ENCODE measurements at places on chromosomes 3 and 15.
A peak's percentile ranks its signal among the peaks of the same experiment; 100 is the strongest.

DNA sequence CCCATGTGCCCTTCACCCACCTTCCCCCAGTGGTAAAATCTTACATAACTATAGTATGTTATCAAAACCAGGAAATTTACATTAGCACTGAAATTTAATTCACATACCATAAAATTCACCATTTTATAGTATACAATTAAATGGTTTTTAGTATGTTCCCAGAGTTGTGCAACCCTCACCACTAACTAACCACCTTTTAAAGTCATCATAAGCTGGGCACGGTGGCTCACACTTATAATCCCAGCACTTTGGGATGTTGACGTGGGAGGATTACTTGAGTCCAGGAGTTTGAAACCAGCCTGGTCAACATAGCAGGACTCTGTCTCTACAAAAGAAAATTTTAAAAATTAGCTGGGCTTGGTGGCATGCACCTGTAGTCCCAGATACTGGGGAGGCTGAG lies 13.7 kb downstream of the FRMD5 start:
- DNase-seq, result no peak

- peak; percentile 39 for DNase-seq
Observed at GRCh38 chr15:48507416-48508065, 138.0 kb downstream of the FBN1 start.

- DNase-seq, result no peak
Observed at GRCh38 chr3:195384952-195385351, 57.9 kb downstream of the ACAP2 start.

GRCh38 chr3:87448558-87448957 lies 172.2 kb upstream of the POU1F1 start:
- DNase-seq, result no peak

DNA sequence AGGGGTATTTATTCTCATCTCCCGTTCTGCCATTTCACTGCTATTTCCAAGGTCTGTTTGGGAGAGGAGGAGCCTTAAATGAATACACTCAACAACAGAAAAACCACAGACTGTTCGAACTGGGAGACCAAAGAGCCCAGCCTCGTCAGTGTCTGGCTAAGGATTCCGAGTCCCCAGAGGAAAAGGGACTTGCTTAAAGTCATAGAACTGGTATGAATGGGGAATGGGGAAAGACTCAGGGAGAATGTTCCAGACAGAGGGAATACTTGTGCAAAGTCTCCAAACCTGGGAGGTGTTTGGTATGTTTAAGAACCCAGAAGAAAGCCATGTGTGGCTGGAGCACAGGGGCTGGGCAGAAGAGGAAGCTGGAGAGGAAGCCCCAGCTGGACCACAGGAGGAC lies 46.9 kb downstream of the FAM43A start:
- DNase-seq, result no peak

- DNase-seq, result no peak
Observed at GRCh38 chr15:100337096-100338044, 4.4 kb downstream of the ADAMTS17 start.

DNA sequence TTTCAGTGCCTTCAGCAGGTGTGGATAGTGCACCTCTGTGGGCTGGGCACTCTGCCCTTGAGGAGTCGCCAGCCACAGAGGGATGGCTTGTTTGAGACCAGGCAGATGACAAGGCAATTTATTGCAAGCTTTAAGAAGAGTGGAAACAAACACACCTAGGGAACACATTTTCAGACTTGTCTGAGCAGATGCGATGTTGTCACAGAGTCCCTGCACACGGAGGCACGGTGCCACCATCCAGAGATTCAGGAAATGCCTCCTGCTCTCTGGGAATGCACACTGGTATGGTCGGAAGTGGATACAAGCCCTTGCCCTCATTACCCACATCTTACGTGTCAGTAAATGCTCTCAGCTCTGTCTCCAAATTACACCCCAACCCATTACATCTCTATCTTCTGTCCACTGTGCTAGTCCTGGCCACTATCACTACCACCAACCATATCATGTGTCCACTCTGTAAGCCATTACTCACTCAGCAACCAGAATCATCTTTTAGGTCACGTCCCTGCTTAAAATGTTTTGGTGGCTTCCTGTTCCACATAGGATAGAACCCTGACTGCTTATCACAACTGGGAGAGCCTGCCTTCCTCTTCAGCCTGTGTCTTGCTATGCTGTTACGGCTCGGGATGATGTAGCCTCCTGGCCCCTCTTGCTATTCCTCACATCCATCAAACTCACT lies 196.9 kb downstream of the SLCO3A1 start:
- DNase-seq, result no peak

DNA sequence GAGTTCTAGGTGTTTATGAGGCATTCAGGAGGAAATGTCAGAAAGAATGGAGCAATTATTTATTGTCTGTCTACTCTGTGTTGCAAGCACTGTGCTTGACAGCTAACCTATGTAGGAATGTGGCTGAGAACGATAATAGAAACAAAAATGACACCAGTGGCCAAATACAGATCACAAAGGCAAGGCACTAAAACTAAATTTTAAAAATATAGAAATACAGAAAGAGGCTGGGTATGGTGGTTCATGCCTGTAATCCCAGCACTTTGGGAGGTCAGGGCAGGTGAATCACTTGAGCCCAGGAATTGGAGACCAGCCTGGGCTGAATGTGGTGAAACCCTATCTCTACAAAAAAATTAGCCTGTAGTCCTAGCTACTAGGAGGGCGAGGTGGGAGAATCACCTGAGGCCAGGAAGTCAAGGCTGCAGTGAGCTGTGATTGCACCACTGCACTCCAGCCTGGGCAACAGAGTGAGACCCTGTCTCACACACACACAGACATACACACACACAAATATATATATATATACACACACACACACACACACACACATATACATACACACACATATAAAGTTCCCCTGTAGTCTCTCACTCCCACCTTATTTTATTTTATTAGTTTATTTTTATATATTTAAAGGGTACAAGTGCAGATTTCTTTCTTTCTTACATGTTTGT lies 6.0 kb downstream of the PRKCI start:
- DNase-seq, result no peak

- no peak for DNase-seq
Observed at GRCh38 chr3:111571907-111572460, 23.2 kb downstream of the ZBED2 start.

DNA sequence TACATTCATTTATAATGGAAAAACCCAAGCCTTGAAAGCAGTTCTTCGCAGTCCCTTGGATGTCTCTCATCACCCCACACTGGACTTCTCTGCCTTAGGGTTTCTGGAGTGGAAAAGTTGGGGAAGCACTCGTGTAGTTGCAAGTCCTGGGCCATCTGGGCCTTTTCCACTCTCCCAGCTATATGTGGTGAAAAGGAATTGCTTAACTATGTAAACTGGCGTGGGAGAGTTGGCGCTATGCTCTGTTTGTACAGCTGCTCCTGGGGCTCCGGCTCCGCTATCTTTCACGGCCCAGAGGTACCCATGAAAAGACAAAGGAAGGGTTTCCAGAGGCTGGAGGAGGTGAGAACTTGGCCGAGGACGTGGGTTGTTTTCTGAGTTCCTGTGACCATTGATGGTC lies 81.1 kb upstream of the MYZAP start:
- no peak for DNase-seq

DNA sequence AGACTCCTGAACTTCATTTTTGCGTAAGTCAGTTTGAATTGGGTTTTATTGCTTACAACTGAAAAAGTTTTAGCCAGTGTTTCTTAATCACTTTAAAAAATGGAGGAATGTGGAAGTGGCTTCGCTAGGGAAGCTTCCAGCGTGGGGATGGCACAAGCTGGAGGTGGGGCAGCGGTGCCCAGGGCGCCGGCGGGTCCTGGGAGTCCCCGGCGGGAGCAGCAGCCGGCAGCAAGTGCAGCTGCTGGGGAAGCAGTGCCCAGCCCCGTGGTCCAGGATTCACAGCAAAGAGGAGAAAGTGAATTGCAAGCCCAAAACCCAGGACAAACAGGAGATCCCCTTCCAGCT lies 301.8 kb upstream of the PROK2 start:
- DNase-seq, result peak; percentile 92

DNA sequence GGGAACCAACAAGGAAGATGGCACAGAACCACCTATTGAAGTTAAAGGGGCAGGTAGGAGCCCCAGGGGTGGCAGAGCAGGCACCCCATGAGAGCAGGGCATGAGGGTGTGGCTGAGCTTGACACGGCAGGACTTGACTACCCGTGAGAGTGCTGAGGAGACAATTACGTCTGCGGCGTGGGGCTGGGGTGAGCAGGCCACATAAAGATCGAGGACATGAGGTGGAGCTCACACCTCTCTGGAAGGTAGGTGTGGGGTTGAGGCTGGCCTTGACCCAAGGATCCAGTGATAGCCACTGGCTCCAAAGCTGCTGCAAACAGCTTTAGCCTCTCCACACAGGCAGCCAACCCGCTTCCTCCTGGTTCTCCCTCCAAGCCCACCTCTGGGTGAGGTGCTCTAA lies 64.5 kb downstream of the PCSK6 start:
- no peak for DNase-seq

DNA sequence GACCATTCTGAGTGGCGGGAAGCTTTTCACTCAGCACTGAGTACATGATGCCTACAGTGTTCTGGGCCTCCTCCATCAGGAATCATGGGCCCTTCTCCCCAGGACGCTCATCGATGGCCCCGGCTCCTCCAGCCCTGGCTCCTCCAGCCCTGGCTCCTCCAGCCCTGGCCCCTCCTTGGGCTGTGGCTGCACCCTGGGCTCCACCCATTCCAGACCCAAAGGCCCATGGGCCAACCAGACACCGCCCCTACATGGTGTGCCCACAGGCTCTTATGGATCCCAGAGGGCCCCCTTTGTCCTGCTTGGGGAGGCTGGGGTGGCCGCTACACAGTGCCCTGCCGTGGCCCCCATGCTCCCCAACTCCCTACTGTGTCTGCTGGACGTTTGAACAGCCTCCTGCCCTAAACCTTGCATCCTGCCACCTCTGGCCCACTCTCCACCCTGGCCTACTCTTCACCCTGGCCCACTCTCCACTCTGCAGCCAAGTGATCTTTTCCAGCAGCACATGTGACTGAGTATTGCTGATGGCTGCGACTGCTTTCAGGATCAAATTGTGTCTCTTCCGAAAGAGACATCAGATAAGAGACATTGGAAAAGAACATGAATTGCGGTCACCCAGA lies 57.9 kb downstream of the APBA2 start:
- DNase-seq, result no peak

GRCh38 chr15:31901501-31901900 lies 128.8 kb upstream of the CHRNA7 start:
- no peak for DNase-seq

GRCh38 chr15:29480949-29481348 lies 211.3 kb upstream of the NSMCE3 start:
- no peak for DNase-seq

DNA sequence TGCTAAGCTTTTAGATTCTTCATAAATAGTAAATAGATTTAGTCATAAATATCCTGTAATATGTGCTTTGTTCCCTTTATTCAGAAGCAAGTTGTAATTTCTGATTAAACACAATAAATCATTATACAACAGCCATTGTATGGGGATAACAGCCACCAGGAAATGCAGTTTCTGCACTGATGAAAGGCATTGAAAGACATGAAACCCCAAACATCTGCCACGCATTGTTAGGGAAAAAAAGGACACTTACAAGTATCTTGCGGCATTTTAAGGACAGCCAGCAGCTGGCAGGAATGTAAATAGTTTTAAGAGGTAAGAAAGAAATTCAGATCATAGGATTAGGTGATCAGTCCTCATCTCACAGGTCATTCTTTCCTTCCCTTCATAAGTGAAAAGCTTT lies 801.1 kb upstream of the LMCD1 start:
- DNase-seq, result no peak

Data from AML-193 (cell line).